ENCODE measurements at places on chromosomes 1 and 21.

DNA sequence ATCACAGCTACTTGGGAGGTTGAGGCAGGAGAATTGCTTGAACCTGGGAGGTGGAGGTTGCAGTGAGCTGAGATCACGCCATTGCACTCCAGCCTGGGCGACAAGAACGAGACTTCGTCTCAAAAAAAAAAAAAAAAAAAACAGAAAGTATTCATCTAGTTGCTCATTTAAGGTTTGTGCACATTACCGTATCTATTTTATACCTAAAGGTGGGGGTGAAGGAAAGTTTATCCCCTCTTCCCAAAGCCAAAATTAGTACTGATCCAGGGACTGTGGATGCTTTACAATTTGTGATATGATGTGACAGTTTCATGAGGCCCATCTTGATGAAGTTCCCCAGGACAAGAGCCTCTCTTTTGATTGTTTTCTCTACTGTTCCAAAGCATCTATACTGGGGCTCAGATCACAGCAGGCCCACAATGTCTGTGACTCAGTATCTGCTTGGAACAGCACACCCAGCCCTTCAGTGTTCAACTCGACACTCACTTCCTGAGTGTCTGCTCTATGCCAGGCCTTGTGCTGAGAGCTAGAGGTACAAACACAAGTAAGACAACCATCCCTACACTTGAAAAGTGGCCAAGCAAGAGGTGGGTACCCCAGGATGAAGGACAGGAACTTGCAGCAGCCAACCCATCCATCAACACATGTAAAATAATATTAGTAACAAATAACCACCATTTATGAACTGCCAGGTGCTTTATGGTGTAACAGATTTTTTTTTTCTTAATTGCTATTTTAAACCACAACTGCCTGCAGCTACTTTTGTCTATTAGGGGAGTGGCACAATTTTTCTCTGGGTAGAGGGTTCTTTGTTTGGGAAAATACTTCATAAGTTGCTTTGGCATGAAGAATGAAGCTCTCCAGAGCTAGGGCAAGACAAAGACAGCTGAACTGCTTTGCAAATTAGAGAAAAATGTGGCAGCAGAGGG is 29.0 kb upstream of the KHDRBS1 start:
- DNase-seq: no peak

- DNase-seq: no peak
These were observed 568.3 kb upstream of the ADAMTS5 start for GRCh38 chr21:27535188-27535587.

- DNase-seq: peak; percentile 25
These were observed 227.2 kb downstream of the OLFM3 start for GRCh38 chr1:101769520-101769919.

DNA sequence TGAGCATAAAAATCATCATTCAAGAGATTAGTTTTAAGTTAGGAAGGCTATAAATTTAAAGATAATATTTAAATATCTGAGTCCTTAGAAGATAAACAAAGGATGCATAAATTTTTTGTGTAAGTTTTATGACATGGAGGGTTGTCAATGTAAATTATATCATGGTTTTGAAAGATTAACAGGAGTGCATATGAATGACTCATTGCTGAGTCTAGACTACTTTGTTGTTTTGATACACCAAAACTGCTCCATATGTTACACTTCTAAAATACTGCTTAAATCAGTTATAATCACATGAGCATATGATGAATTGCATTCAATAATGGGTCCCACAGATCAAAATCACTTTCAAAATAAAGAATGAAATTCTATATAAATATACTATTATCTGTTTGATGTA is 312.5 kb downstream of the KCNT2 start:
- peak; percentile 11 for DNase-seq

DNA sequence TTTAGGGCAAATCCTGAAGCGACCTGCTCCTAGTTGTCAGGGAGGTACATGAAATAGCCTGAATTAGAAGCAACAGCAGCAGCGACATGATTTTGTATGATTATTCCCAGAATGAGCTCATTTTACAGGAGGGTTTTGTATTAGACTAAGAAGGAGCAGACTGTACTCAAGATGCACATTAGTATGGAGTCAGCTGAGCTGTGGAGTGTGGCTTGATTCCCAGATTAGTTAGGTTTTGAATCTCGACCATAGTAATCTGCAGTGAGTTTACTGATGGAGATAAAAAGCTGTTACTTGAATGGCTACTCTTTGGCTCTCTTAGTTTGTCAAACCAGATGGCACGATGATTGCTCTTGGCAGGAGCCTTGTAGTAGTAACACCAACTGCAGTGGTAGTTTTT is 143.1 kb downstream of the PHTF1 start:
- peak; percentile 83 for DNase-seq

- no peak for DNase-seq
These were observed 575.0 kb upstream of the CHRM3 start for GRCh38 chr1:238811211-238811879.

GRCh38 chr1:197197430-197197997 is 51.0 kb upstream of the ASPM start:
- DNase-seq: no peak

GRCh38 chr1:171486048-171486519 is 754 bp downstream of the PRRC2C start:
- DNase-seq: peak; percentile 56

Data from NCI-H2171 treated with DMSO at 0.1 percent for 48 hours (cell line).